ENCODE measurements at places on chromosomes 2 and 18.

GRCh38 chr2:42921721-42922120 lies 129.3 kb upstream of the HAAO start:
- DNase-seq: no peak

DNA sequence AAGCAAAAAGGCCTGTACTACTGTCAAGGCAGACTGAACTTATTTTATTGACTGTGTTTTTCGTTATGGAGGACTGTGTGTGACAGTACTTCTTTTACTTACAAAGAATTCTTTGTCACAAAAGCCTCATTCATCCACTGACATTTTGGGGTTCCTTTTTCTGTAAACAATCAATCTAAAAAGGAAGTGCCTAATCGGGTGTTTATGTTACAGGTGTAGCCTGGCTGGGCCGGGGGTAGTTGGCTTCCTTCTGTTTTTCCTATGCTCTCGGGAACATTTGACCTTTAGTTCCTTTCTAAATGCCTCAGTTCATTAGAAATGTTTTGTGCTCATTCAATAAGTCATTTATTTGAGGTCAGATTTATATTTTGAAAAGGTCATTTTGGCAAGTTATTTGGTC lies 8.3 kb downstream of the ZCCHC2 start:
- DNase-seq: no peak

DNA sequence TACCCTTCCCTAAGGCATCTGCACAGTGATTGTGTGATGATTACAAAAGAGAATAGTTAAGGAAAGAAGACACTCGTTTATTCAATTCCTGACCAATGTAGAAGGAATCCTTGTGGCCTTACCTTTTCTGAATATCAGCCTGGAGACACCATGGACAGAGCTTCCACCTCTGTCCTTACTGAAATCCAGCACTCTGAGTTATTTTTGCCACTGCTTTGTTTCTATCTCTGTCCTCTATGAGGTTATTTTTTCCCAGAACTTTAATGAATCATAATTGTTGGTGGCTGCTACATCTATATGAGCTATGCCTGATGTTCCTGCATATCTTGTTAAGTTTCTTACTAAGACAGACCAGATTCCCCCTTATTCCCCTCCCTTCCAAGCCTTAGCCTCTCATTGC lies 275.1 kb downstream of the SETBP1 start:
- no peak for DNase-seq

- no peak for DNase-seq
These were observed 1.1 kb downstream of the GRP start for GRCh38 chr18:59220784-59221765.

DNA sequence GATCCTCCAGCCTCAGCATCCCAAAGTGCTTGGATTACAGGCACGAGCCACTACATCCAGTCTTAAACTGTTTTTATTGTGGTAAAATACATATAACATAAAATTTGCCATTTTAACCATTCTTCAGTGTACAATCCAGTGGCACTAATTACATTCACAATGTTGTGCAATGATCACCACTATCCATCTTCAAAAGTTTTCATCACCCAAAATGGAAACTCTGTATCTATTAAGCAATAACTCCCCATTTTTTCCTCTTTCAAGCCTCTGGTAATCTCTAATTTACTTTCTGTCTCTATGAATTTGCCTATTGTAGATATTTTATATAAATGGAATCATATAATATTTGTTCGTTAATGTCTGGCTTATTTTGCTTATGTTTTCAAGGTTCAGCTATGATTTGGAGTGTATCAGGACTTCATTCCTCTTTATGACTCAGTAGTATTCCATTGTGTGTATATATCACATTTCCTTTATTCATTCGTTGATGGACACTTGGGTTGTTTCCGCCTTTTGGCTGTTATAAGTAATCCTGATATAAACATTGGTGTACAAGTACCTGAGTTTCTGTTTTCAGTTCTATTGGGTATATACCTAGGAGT lies 71.8 kb downstream of the GFPT1 start:
- DNase-seq: no peak

GRCh38 chr2:211376410-211376809 lies 820.0 kb downstream of the CPS1 start:
- DNase-seq: no peak

- no peak for DNase-seq
These were observed 30.4 kb downstream of the ODC1 start for GRCh38 chr2:10417551-10418335.

GRCh38 chr2:232052591-232052990 lies 91.1 kb downstream of the DIS3L2 start:
- no peak for DNase-seq

- no peak for DNase-seq
These were observed 255.7 kb downstream of the CELF4 start for GRCh38 chr18:37309861-37310260.

GRCh38 chr2:3606370-3607201 lies 11.7 kb downstream of the COLEC11 start:
- no peak for DNase-seq

GRCh38 chr2:230878599-230879188 lies 14.0 kb downstream of the ITM2C start:
- no peak for DNase-seq

DNA sequence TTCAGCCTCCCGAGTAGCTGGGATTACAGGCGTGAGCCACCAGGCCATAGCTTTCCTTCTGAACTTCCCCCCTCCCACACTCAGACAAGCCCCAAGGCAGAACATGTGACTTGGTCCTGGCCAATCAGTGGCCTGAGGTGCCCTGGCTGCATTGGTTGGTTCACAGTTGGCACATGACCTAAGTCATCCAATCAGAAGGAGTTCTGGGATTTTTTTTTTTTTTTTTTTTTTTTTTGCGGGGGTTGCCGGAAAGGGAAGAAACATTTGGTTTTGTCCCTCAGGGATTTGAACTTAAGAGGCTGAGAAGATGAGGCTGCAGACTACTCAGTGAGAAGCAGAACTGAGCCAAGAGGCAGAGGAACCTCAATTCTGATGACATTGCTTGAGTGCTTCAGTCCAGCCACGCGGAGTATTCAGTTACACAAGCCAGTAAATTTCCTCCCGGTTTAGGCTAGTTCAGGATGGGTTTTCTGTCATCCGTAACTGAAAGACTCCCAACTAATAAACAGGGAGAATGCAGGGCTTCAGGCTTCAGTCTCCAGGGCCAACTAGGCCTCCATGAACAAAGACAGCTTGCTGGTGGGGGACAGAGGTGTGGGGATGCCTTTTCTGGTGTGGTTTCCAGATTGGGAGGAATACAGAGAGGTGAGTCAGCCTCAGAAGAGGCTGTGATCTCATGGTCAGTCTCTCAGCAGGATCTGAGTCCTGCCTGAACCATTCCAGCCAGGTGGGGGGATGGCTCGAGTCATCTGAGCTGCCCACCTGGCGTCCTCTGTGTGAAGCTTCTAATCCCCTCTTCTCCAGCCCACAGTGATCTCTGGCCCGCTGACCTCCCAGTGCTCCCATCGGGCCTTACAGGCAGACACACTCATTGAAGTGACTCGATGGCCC lies 9.2 kb downstream of the PTMA start:
- no peak for DNase-seq

DNA sequence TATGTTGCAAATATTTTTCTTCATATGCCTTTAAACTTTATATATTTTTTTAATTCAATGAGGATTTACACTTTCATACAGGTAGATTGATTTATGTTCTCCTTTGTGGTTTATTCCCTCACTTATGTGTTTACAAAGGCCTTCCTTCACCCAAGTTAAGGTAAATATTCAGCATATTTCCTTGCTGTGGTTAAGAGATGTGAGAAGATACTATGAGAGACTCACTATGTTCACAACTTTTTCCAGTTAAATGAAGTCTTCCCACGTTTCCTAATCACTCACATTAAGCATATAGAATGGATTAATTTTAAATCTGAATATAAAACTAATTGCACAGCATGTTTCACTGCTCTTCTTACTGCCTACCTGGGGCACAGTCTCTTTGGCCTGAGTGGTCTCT lies 597 bp downstream of the PECR start:
- no peak for DNase-seq

- DNase-seq: no peak
These were observed 36.0 kb upstream of the GALNT5 start for GRCh38 chr2:157221394-157221988.

GRCh38 chr2:218209078-218209477 lies 7.9 kb upstream of the ARPC2 start:
- DNase-seq: no peak

DNA sequence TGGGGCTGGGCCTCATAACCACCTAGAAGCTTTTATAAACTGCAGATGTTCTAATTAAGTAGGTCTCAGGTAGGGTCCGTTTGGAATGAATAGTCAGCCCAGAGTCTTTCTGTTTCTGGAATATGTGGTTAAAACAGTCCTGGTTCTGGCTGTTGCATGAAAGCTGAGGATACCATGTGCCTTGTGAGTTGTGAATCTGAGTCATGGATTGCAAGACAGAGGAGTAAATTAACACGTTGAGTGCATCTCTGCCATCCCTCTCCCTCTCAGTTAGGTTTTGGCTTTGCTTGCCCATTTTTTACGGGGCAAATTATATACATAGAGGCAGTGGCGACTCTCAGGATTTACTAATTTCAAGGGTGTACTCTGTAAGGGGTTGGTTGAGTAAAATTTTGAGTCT lies 59.1 kb downstream of the NCK2 start:
- DNase-seq: no peak

DNA sequence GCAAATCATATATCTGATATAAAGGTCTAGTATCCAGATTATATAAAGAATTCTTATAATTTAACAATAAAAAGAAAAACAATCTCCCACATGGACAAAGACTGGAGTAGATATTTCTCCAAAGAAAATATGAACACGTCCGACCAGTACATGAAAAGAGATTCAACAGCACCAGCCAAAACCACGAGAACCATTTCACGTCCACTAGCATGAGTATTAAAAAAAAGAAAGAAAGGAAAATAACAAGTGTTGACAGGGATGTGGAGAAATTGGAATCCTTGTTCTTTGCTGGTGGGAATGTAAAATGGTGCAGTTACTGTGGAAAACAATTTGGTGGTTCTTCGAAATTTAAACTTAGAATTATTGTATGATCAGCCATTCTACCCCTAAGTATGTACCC lies 432.7 kb upstream of the TRIB2 start:
- no peak for DNase-seq

- DNase-seq: no peak
These were observed 43.0 kb upstream of the EFEMP1 start for GRCh38 chr2:55966401-55967118.

DNA sequence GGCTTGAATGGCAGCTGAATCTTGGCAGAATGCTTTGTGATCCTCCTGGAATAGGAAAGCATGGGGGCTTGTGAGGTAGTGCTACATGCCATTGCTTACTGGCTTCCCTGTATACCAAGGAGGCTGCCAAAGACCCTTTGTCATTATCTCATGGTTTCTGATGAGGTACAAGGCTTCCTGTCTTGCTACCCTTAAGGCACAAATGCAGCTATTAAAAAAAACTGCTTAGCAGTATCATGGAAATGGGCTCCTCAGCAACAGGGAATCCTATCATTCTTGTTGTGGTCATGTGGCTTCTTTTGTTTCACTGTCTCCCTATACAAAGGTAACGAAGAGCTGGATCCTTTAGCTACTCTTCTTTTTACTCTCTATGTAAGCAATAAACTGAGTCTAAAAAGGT lies 6.6 kb upstream of the KANSL1L start:
- no peak for DNase-seq

DNA sequence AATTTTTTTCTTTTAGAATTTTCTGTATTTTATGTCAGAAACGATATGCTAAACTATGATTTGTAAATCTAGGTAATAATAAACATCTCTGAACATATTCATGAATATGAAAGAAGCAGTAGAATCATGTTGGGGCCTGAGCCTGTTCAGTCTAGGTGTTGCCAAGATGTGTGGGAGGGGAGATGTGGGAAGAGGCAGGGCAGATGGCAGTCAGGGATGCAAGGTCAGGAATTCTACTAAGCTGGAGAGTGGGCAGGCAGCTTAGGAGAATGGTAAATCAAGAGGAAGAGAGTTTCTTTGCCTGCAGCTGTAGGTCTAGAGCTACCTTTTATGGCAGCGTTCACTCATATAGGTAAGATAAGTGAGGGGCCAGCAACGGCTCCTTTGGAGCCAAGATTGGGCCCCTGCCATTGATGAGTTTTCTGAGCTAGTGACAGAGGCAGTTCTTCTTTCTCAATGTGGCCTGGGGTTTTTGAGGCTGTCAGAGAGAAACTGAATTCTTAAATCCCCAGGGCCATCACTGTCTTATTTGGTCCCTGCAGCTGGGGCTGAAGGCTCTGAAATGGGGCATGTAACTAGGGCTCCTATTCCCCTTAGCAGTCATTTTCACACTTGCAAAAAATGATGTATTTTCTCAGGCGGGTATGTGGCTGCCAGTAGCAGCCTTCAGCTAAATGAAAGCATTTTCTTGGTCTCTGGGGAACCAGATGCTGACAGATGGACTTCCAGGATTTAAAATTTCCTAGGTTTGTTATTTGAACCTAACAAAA lies 232.8 kb downstream of the PIK3C3 start:
- DNase-seq: no peak

DNA sequence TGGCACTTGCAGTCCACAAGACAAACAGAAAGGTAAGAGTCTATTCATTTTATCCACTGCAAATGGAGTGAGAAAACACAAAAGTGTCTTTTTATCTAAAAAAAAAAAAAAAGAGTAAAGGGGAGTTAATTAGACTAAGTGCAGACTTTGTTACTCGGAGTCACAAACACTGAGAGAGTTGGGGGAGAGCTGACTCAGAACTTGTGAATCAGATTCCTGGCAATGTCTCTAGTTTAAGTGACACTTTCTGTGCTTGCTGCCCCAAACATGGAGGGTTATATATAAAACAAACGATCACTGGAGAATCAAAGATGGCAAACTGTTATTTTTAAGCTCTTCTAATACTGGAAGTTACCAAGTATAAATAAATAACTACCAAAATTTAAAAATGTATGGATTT lies 505.8 kb upstream of the NRP2 start:
- DNase-seq: no peak

GRCh38 chr18:46683252-46683651 lies 26.2 kb upstream of the LOXHD1 start:
- DNase-seq: no peak

DNA sequence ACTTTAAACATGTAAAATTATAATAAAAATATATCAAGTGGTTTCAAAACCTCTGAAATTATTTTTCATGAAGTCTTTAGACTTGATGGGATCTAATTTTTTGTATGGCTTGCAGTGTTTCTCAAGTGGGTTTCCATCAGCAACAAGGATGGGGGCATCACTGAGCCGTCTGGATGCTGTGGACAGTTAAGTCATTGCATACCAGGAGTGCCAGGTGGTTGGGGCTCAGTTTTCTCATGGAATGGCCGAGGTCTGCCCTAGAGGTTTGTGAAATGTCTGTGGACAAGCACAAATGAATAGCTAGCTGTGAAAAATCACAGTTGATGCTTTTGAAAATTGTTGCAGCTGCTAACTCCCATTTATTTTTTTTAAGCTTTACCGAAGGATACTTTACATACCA lies 1.7 kb downstream of the PRELID3A start:
- no peak for DNase-seq

GRCh38 chr2:18898271-18898670 lies 308.9 kb upstream of the NT5C1B start:
- no peak for DNase-seq

DNA sequence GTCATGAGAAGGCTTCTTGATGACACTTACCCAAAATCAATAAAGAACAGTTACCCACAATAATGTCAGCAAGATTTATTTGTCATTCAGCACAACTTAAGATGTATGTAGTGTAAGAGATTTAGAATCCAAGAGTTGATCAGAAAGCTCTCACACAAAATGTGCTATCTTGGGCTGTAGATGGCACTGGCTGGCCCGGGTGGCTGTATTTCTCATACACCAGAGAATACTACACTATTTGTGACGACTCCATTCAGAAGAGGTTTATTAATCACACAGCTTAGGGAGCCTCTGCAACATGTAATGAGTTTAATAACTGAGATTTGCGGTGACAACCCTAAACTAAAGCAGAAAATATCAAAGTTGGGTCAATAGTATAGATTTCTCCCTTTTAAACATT lies 530.4 kb upstream of the KLHL29 start:
- no peak for DNase-seq
